ENCODE measurements at places on chromosomes 3 and 15. TPM values are rescaled to one million over a fixed set of nuclear protein-coding genes. Genes with fewer than 3 reads are reported as not detected.

GRCh38 chr15:40360015-40360414, 2.0 kb downstream of the DISP2 start:
- no peak overlapping the region for H3K27ac ChIP-seq
- peaks cover 6% of the 10 kb centered on the region for H3K36me3 ChIP-seq
- peaks cover 2% of the 10 kb centered on the region for H3K4me1 ChIP-seq
- no peak for DNase-seq

DNA sequence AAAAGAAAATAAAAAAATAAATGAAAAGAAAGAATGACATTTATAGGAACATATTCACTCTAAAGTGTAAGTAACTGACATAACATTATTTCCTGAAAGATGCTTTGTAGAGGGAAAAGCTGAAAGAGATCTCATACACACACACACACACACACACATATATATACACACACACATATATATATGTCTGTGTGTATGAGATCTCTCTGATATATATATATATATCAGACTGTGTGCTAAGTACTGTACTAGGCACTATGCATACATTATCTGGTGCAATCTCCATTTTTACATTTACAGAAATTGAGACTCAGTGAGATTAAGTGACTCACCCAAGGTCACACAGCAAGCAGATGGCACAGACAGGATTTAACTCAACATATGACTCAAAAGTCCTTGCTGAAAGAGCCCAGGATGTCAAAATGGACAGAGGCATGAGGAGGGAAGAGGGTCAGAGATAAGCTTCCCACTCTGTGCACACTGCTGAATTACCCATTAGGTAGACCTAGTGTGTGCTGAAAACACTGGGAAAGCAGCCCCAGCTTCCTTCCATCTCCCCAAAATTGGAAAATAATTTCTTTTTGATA, 15.0 kb downstream of the BHLHE40 start:
- no peak overlapping the region for H3K27ac ChIP-seq
- H3K4me1 ChIP-seq: no peaks in the 10 kb centered on the region
- DNase-seq: no peak
- H3K27me3 ChIP-seq: no peaks in the 10 kb centered on the region
- no peaks in the 10 kb centered on the region for H3K36me3 ChIP-seq

- no peaks in the 10 kb centered on the region for H3K36me3 ChIP-seq
- peaks cover 11% of the 10 kb centered on the region for H3K4me1 ChIP-seq
- H3K4me3 ChIP-seq: peak overlapping the region; percentile 85
- H3K27me3 ChIP-seq: no peaks in the 10 kb centered on the region
- no peak for DNase-seq
- H3K27ac ChIP-seq: peak overlapping the region; percentile 94
Measured at GRCh38 chr3:149812165-149812605, 830 bp upstream of the RNF13 start.

DNA sequence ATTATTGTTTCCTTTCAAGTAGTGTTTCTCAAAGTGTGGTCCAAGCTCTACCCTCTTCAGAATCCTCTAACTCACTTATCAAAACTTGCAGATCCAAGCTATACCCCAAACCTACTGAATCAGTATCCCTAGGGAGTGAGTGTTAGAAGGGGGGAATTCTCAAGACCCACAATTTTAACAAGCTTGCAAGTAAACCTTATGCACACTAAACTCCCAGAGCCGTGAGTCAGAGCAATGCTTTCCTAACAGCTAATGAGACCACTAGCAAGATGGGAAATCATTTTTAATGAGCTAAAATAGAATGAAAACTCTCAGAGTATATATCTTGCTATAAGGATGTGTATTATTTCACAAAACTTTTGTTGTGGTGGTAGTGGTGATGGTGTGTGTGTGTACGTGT, 41.1 kb upstream of the SRGAP3 start:
- no peak for DNase-seq
- H3K36me3 ChIP-seq: no peaks in the 10 kb centered on the region
- no peak overlapping the region for H3K27ac ChIP-seq
- H3K27me3 ChIP-seq: no peaks in the 10 kb centered on the region

DNA sequence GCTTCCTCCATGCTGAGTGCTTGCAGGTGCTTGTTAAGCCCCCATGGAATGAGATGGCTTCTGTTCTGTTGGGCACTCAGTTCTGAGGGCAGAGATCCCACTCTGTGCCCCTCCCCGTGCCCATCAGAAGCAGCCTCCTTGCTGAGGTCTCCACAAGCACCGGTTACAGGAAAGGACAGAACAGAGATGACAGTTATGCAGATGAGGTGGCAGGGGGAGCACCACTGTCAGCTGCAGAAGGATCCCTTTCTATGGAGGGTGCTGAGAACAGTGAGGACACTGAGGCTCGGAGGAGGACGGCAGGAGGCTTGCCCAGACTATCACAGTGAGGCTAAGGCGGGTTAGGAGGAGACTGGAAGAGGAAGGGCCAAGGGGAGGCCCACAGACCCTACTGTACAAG, 12.4 kb downstream of the CACNA2D2 start:
- peaks cover 11% of the 10 kb centered on the region for H3K4me1 ChIP-seq
- no peaks in the 10 kb centered on the region for H3K36me3 ChIP-seq
- H3K4me3 ChIP-seq: no peak overlapping the region
- H3K27ac ChIP-seq: no peak overlapping the region
- H3K27me3 ChIP-seq: no peaks in the 10 kb centered on the region

DNA sequence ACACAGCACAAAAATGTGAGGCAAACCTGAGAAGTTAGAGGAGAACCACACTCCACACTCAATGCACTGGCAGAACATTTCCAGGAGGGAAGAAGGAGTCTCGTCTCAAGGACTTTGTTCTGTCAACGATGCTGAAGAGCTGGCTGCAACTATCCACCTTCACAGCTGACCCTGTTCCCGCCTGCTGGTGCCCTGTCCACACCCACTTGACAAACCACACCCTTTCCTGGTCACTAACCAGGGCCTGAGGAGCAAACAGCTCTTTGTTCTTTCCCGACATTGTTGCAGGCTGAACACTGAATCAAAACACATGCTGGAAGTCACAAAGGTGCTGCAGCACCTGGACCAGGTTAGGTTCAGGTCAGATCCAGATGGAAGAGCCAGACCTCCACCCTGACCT, 92.6 kb upstream of the ARRDC4 start:
- no peaks in the 10 kb centered on the region for H3K4me1 ChIP-seq
- H3K27ac ChIP-seq: no peak overlapping the region
- H3K4me3 ChIP-seq: no peak overlapping the region
- H3K36me3 ChIP-seq: no peaks in the 10 kb centered on the region
- no peak for DNase-seq
- H3K27me3 ChIP-seq: no peaks in the 10 kb centered on the region

DNA sequence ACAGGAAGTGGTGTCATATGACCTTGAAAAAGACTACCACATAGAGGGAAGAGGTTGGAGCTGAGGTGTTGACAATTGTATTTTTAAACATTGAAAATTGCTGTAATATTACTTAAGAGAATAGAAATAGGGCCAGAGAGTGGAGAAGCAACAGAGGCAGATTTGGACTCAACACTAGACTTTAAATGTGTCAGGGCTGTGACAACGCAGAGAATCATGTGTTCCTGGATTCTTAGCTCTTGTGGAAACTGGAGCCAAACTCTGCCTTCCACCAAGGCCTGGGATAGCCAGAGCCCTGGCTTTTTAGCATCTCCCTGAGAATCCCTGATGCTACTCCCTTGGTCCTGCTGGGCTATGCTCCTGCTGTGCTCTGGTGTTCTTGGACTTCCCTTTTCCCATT, 277.5 kb downstream of the KCNH8 start:
- no peaks in the 10 kb centered on the region for H3K36me3 ChIP-seq
- no peak for DNase-seq
- H3K27me3 ChIP-seq: no peaks in the 10 kb centered on the region
- no peaks in the 10 kb centered on the region for H3K4me1 ChIP-seq
- no peak overlapping the region for H3K4me3 ChIP-seq

DNA sequence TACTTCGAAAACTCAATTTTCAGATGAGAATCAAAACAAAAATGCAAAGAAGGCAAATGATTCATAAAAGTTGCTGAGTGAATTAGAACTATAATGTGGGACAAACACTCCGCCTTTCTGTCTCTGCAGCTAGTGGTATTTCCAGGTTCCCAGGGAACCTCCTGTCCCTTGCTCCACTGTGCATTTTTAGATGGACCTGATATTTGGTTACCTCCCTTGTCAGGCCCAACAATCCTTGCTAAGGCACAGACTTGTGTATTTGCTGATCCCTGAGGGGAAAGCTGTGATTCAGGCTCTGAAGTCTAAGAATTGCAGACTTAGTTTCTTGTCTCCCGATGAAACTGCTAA, 162.7 kb downstream of the LPP start:
- no peaks in the 10 kb centered on the region for H3K36me3 ChIP-seq
- no peaks in the 10 kb centered on the region for H3K27me3 ChIP-seq
- H3K4me3 ChIP-seq: no peak overlapping the region

DNA sequence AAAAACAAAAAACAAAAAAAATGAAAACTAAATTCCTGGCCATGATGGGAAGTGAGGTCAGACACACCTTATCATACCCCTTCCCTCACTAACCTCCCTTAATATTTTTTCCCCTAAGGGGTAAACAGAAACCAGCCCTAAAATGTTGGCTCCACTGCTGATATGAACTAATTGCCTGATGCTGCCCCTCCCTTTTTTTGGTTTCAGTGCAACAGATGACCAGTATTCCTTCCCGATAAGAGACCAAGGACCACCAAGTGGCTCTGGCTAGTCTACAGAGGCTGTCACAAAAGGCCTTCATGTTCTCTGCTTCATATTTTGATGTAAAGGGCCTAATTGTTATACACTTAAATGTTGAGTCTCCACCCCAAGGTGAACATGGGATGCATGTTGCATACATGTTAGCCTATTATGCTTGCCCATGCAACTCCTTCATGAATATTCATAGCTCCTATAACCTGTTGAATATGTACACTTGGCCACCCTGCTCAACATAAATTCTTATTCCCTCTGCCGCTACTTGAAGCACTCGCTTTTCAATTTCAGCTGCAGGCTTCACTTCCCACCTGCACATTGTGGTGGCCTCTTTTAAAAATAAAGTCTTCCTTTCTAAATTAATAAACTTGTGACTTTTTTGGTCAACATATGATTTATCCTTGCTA, 12.3 kb upstream of the STAC start:
- H3K36me3 ChIP-seq: no peaks in the 10 kb centered on the region
- H3K27ac ChIP-seq: no peak overlapping the region

DNA sequence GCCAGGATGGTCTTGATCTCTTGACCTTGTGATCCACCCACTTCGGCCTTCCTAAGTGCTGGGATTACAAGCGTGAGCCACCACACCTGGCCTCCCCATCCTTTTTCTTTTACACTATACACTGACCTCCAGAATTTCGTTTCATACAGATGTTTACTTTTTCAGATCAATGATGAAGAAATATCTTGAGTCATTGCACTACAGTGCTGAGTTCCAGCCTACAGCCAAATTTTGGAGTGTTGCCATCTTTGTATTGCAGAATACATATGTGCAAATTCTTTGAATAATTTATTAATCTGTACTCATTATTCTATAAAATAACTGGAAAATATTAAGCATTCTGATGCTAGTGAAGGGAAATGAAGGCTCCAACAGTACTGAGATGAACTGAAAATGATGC, 12.5 kb downstream of the ZPLD1 start:
- H3K4me3 ChIP-seq: no peak overlapping the region
- no peaks in the 10 kb centered on the region for H3K36me3 ChIP-seq
- no peaks in the 10 kb centered on the region for H3K4me1 ChIP-seq
- no peaks in the 10 kb centered on the region for H3K27me3 ChIP-seq
- no peak overlapping the region for H3K27ac ChIP-seq

GRCh38 chr3:132378-132777, 64.2 kb upstream of the CHL1 start:
- no peaks in the 10 kb centered on the region for H3K4me1 ChIP-seq
- no peak for DNase-seq
- H3K36me3 ChIP-seq: no peaks in the 10 kb centered on the region
- H3K27ac ChIP-seq: no peak overlapping the region
- H3K4me3 ChIP-seq: no peak overlapping the region

The TTLL13 gene
- total RNA-seq: 1.0 TPM

The GATM gene
- total RNA-seq: 2.0 TPM

The PCLAF gene
- 0.96 TPM for total RNA-seq

The PLAAT1 gene
- not detected for total RNA-seq

All from T-cell (primary cell).